ENCODE measurements at places on chromosomes 11 and 22.

DNA sequence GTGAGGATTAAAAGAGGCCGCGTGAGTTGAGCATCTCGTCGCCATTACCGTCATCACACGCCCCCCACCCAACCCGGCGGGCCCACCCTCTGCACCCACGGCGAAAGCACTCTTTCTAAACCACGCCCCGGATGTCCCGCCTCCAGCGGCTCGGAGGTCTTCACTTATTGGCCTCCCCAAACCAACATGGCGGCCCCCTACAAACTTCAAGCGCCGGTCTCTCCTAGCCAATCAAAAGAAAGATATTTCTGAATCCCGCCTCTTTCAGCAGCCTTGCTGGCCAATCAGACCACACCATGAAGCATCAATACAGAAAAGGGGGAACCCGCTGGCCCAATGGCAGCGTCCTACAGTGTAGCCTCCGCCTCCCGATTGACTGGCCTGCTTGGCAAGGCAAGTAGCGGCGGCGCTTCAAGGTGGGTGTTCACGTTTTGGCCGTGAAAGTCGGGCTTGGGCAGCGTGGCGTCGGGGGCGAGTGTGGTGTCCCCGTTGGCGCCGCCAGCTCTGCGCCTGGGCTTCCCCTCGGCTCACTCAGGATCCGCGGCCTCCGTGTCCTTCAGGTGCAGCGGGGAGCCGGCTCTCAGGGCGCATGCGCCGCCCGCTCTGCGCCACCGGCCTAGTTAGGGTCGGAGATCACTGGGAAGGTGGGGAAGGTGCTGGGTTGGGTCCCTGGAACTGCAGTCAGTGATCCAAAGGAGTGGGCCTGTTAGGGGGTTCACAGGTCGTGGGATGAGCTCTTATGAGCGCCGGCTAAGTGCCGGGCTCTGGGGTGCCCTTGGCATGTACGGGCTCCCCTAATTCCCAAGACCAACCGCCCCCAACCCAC is at the start of gene NDUFS8:
Gene NDUFS8 (plus strand): TSS at position 364 of the 826 bp plus-strand sequence. CDS start 1,471 bp downstream, outside the sequence.
- DNase-seq: peak; percentile 99

DNA sequence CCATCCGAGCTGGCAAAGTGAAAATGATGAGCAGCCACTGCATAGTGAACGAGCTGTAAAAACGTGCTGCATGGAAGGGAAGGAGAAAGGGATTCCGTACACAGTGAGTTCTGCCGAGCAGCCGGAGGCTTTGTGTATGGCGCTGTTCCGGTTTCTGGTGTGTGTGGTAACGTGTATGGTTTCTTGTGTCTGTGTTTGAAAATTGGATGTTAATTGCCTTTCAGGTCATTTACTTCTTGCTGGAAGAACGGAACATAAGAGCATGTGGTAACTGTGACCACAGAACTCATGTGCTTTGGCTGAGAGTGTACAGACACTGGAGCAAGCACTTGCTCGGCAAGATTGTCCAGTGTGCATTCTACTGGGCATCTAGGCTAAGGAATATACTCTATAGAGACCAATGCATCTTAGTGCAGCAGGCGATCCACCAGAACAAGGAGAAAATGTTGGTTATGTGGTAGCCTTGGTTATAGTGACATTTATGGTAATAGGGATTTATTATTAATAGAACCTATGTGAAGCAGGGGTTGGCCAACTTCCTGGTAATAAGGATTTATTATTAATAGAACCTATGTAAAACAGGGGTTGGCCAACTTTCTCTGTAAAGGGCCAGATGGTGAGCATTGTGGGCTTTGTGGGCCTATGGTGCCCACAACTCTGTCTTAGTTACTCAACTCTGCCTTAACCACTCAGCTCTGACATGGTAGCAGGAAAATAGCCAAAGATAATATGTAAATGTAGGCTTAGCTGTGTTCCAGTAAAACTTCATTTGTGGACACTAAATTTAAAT is 49.2 kb downstream of the GRAMD1B start:
- no peak for DNase-seq

- peak; percentile 76 for DNase-seq
Observed at GRCh38 chr22:35540595-35541253, at the start of gene RASD2. Gene RASD2, plus strand, starts transcription at chr22:35540831. Its CDS starts 5,979 bp downstream, at chr22:35546810.

DNA sequence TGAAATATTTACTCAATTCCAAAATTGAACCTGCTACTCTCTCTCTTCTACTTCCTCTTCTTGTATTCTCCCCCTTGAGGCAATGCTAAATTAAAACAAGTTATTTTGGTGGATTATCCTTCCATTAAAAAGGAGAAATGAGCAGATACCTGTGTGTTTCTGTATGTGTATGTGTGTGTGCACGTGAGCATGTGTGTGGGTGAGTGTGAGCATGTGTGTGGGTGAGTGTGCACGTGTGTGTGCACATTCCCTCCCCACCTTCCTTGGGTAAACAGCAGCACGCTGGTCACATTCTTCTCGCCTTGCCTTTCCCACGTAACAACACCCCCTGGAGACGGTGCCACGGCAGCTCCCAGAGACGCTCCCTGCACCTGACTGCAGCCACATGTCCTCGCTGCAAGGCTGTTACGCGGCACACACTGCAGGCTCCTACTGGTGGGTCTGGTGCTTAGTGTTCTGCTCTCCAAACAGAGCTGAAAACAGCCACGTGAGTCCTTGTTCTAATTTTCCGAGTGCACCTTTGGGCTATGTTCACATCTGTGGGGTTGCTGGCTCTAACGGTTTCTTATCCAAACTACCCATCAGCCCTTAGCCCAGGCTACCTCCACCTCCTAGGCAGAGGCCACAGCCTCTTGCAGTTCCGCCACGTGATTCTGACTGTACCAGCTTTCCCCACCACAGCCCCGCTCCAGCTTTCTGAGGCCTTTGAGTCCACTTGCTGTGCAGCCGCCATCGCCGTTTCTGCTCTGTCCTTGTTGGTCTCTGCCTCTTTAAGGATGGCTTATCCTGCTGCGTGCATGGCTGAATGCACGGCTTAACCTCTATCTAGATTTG is 123.4 kb downstream of the CTTN start:
- DNase-seq: no peak

- no peak for DNase-seq
Observed at GRCh38 chr11:110716361-110716760, 4.1 kb upstream of the ARHGAP20 start.

DNA sequence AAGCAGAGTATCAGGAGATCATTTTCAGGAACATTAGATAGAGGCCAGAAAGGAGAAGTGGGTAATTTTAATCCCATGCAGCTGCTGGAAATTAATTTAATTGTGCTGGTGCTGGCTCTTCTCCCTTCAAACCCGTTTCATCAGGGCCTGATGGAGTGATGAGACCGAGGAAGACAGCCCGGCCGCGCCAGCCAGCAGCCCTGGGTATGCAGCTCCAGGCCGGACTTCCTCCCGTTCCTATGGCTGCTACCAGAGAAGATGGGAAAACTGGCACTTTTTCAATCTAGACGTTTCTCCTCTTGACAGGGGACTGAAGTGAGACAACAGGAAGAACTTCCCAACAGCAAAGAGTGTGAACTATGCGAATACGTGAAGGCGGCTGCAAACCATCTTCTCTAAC is 24.6 kb upstream of the ZBTB16 start:
- DNase-seq: no peak

DNA sequence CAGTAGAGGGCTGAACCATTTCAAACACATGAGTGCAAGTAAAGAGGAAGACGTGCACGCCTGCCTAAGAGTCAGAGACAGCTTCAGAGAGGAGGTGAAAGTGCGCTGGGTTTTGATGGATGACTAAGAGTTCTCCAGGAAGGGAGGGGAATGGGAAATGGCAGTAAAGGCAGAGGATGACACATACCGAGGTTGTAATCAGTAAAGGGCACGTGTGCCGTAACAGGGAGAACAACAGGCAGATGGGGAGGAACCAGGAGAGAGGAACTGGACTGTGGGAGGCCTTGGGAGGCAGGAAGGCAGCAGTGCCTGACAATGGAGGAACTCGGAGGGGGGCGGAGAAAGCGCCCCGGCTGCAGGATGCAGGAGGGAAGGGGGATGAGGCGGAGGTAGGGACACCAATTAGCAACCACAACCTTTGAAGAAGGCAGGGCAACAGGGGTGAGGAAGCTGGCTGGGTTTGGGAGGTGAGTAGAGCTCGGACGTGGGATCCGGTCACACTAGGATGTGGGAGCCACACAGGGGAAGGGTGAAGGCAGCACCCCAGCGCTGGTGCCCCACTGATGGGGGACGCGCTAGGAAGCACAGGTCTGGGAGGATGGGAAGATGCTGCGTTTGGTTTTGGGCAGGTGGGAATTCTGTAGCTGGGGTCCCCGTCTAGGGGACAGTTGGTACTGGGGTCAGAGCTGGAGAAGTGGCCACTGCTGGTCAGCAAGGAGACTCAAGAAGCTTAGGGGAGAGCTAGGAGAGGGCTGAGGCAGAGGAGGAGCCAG is 67.4 kb downstream of the SCUBE1 start:
- DNase-seq: no peak

GRCh38 chr11:71373791-71374454 is 74.3 kb downstream of the DHCR7 start:
- DNase-seq: no peak

DNA sequence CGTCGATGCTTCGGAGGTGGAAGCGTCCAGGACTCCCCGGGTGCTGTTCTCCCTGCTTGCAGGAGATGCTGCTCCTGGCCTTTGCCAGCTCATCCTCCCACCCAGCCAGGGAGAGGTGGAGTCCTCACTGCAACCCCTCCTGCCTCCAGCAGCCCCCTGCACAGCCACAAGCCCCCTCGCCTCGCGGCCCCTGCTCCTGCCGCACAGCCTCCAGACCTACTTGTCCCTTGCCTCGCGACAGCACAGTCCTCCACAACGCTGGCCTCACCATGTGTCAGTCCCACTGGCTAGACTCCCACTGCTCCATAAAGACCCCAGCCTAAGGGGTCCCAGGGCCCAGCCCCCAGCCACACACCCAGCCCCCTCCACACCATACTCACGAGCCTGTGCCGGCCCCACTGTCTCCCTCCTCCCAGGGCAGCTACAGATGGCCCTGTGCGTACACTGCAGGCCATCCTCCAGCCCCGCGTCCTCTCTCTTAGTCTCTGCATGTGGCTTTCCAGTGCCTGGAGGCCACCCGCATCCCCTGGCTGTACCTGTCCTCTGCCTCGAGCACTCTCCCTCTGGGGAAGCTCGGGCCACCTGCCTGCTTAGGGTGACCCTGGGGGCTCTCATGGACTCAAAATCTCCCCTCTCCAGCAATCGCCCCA is 91.5 kb downstream of the CELSR1 start:
- DNase-seq: no peak

- no peak for DNase-seq
Observed at GRCh38 chr11:113261709-113262475, 52.5 kb upstream of the TTC12 start.

Data from head of caudate nucleus (tissue), 42 donors.